Stimulated activated CD8-positive, alpha-beta memory T cell treated with anti-CD3 and anti-CD28 coated beads, Interleukin-7, amount 100 ng/mL, for 24 hours (primary cell): ENCODE measurements at places on chromosomes 12 and 14.

- DNase-seq: no peak
Measured at GRCh38 chr14:37859177-37859576, 263.7 kb downstream of the TTC6 start.

DNA sequence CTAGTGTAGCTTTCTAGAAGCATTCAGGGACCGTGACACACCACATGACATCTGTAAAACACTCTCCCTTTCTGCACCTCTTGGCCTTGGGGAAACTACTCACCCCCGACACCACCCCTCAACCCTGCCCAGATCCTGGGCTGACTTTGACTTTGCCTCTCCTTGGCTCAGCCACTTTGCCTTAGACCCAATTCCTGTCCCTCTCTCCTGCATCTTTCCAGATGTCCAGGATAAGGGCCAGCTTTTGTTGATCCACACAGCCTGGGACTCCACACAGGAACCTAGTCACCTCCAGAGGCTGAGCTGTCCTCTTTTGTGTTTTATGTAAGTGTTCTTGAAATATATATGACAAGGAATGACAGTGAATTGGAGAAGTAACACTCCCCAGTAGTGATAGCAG is 153.7 kb upstream of the PLXNC1 start:
- DNase-seq: no peak

DNA sequence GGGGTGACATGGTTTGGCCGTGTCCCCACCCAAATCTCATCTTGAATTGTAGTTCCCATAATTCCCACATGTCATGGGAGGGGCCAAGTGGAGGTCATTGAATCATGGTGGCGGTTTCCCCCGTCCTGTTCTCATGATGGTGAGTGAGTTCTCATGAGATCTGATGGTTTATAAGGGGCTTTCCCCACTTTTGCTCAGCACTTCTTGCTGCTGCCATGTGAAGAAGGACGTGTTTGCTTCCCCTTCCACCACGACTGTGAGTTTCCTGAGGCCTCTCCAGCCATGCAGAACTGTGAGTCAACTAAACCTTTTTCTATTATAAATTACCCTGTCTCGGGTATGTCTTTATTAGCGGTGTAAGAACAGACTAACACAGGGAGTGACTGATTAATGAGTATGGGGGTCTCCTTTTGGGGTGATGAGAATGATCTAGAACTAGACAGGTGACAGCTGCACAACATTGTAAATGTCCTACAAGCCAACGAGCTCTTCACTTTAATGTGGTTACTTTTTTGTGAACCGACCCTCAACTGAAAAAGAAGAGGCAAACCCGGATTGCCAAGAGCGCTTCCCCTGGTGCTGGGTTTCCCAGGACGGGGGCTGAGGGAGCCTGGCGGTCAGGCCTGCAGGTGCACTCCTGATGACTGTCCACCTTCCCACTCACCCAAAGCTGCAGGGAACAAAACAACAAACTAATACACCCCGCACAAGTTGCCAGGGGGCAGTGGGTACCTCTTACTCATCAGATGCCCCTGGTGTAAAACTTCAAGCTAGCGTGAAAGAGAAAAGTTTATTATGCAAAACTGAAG is 90.1 kb downstream of the NCOR2 start:
- no peak for DNase-seq

DNA sequence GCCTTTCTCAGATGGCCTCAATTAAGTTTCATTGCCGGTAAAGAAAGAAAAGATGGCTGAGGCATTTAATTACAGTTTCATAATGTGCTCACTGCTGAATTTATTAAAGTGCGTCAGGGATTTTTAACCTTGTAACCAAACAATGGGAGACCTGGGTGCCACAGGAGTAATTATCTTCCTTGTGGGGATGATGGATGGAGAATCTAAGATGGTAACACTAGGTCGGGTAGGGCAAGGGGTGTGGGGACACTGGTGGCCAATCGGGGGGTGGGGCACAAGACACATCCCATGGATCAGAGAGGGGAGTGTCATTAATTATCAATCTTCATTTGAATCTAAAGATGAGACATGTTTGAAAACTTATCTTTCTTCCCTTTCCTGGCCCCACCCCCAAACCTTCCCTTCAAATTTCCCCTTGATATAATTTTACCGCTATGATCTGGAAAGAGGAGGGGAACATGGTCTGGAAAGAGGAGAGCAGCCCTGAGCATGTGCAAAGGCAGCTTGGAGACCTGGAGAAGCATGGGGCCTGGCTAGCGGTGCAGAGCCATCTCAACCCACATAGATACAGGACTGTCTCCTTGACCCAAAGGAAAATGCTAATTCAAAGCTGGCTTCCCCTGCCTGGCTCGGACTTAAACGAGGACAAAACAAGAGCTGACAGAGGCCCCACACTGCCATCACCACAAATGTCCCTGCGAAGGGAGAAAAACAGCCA is 231.3 kb upstream of the NOS1 start:
- no peak for DNase-seq

DNA sequence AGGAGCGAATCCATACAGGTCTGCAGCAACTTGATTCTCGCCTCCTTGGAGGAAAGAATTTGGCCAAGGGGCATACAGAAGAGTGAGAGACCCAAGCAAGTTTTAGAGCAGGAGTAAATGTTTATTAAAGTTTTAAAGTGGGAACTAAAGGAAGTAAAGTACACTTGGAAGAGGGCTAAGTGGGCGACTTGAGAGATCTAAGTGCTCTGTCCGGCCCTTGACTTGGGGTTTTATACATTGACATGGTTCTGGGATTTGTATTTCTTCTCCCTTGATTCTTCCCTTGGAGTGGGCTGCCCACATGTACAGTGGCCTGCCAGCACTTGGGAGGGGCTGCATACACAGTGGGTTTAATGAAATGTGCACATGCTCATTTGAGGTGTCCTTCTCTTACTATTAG is 421.2 kb downstream of the TMEM121 start:
- no peak for DNase-seq

DNA sequence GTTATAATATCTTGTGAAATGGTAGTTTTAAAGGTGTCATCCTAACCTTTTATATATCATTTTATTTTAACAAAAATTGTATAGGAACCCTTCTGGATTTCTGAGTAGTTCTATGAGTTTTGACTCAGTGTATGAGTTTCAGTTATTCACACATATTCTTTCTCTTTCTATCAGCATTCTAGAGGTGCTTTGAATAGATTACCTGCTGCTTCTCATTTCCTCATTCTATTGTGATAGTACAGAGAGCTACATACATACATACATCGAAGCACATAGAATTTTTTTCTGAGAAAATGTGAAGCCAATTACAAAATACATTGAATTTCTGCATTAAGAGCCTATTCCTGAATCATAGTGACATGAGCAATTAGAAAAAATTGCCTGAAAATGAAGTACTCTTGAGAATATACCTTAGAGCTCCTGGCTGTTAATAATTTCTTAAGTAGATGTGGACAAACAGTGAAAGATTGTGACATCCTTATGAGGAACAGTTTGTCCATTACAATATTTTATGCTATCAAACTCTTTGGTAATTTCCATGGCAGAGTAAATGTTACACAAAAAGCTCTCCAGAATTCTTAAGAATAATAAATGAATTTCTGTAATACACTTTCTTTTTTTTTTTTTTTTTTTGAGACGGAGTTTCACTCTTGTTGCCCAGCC is 556.6 kb downstream of the TRHDE start:
- DNase-seq: no peak

DNA sequence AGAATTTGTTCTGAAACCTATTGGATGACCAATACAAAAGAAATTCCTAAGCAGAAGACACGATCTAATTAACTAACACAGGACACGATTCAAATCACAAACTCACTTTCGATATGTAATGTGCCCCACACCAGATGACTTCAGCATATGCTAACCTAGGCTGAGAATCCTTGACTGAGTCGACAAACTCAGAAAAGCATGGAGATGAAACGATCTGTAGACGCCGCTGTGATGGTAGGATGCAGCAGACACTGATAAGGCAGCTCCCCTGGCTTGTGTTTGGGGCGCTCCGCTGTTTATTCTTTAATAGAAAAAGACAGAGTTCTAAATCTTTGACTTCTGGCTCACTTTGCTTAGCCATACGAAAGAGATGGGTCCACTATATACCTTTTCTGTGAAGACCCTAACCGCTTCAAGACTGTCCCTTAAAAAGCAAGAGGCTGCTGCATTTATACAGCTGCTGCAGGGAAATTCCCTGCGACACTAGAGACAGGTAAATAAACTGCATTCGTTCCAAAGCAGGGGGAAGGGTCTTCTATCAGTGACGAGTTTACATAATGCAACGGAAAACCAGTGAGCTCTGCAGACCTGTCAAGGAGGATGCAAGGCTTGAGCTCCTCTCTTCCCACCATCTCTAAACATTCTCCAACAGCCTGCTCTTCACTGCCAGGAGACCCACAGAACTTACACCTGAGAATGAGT is 929 bp downstream of the CHD8 start:
- no peak for DNase-seq

DNA sequence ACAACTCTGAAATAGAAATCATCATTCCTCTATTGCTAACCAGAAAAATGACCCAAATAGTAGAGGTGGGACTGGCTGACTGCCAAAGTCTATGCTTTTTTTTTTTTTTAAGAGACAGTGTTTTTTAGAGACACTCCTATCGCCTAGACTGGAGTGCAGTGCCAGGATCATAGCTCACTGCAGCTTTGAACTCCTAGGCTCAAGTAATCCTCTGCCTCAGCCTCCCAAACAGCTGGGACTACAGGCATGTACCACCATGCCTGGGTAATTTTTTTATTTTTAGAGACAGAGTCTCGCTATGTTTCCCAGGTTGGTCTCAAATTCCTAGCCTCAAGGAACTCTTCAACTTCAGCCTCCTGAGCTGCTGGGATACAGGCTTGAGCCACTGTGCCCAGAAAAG is 19.2 kb downstream of the NR2C1 start:
- no peak for DNase-seq

DNA sequence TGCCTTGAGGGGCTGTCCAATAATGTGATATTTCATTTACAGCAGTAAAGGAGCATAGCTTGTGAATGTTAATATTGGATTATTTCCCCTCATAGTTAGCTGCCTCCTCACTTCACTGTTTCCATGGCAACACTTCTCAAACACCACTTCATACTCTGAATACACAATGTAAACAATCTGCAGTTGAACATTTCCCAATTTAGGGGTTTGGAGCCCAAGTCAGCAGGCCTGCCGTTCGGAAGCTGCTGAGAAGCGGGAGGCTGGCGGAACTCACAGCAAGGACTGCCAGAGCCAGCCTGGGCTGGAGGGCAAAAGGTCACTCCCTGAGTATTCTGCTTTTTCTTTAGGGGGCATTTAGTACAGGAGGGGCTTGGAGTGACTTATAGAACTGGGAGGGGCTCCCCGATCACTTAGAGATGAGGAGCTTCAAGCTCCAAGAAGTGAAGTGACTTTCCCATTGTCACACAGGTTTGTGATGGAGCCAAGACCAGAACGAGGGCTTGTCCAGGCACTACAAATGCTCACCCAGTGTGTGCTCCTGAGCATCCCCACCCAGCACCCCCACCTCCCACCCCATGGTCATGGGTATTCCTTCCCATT is 12.1 kb upstream of the SLC24A4 start:
- no peak for DNase-seq

DNA sequence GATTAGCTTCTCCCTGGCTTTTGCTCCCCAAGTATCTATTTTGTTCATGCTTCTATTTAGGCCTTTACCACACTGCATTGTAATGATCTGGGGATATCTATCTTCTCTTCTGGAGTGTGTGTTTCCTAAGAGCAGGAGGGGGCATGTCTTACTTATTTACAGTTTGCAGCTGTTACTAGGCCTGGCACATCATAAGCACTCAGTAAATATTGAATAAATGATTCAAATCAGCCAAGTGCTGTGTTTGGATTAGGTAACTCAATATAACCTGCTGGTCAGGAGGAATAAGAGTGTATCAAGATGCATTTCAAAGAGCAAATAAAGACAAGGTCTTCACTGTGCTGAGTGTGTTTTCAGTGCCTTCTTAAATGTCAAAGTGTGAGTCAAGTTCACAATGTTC is 186.1 kb downstream of the FOXG1 start:
- no peak for DNase-seq

- no peak for DNase-seq
Measured at GRCh38 chr14:42921901-42922300, 1315.2 kb downstream of the LRFN5 start.

DNA sequence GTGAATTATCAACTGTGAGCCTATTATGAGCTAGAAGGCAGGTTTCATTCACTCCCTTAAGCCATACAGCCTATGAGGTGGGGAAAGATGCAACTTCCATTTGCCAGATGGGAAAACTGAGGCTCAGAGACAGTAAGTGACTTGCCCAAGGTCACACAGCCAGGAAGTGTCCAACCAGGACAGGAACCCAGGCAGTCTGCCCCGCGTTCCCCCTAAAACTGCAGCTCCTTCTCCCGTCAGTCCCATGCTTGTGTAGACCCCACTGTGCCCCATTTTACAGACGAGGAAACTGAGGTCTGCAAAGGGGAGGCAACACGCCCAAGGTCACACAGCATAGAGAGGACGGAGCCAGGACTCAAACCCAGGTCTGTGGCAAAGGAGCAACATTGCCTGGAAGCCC is 50.6 kb downstream of the NCOR2 start:
- DNase-seq: no peak

GRCh38 chr12:47750229-47750798 is 8.4 kb downstream of the RAPGEF3 start:
- no peak for DNase-seq

DNA sequence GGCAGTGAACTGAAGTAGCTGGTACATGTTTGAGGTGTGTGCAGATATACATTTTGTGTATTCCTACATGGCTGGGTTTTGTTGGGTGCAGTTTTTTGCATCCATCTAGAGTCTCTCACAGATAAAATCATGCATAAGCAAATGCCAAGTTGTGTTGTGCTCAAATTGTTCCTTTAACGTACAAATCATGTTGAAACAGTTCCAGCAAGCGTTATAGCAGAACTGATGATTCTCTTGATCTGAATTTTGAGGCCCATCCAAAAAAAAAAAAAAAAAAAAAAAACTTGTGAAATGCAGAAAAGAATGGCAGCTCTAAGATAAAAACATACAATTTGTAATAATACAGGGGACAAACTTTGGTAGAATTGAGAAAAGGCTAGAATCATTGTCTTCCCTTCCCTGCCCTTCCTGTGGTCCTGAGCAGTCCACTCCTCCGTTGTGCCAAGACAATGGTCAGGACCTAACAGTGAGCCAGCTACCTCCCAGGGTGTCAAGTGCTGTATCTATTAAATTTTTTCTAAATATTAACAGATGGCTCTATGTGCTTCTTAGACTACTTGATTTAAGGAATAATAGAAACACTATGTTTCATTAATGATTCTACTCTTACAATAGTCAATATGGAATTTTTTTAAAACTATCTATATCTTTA is 122.1 kb downstream of the PLEKHA5 start:
- DNase-seq: no peak

DNA sequence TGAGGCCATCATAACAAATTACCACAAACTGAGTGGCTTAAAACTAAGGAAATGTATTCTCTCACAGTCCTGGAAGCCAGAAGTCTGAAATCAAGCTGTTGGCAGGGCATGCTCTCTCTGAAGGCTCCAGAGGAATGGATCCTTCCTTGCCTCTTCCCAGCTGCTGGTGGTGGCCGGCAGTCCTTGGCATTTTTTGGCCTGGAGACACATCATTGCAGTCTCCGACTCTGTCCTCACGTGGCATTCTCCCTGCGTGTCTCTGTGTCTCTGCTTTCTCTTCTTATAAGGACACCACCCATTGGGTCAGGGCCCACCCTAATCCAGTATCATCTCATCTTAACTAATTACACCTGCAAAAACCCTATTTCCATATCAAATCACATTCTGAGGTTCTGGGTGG is 206.1 kb downstream of the SLC41A2 start:
- DNase-seq: no peak
